ENCODE measurements at places on chromosomes 2 and 18. TPM values are rescaled to one million over a fixed set of nuclear protein-coding genes. Genes with fewer than 3 reads are reported as not detected.
A peak's percentile ranks its signal among the peaks of the same experiment; 100 is the strongest.

- H3K36me3 ChIP-seq, result no peaks in the 10 kb centered on the region
- no peaks in the 10 kb centered on the region for H3K27me3 ChIP-seq
- H3K4me1 ChIP-seq, result no peaks in the 10 kb centered on the region
- DNase-seq, result no peak
These were observed 1033.5 kb upstream of the TMEFF2 start for GRCh38 chr2:193228276-193228675.

- DNase-seq, result no peak
- H3K4me3 ChIP-seq, result no peak overlapping the region
- no peaks in the 10 kb centered on the region for H3K36me3 ChIP-seq
- H3K27ac ChIP-seq, result no peak overlapping the region
- H3K4me1 ChIP-seq, result peaks cover 9% of the 10 kb centered on the region
- H3K27me3 ChIP-seq, result peaks cover 8% of the 10 kb centered on the region
These were observed 5.5 kb upstream of the NRBP1 start for GRCh38 chr2:27422958-27423357.

GRCh38 chr2:221001381-221001801 is 570.7 kb downstream of the EPHA4 start:
- H3K4me1 ChIP-seq, result no peaks in the 10 kb centered on the region
- no peaks in the 10 kb centered on the region for H3K36me3 ChIP-seq
- no peaks in the 10 kb centered on the region for H3K27me3 ChIP-seq
- no peak overlapping the region for H3K4me3 ChIP-seq
- no peak for DNase-seq

Gene GREB1
- total RNA-seq, result 1.4 TPM

Gene TMEM214
- total RNA-seq, result 68.7 TPM

DNA sequence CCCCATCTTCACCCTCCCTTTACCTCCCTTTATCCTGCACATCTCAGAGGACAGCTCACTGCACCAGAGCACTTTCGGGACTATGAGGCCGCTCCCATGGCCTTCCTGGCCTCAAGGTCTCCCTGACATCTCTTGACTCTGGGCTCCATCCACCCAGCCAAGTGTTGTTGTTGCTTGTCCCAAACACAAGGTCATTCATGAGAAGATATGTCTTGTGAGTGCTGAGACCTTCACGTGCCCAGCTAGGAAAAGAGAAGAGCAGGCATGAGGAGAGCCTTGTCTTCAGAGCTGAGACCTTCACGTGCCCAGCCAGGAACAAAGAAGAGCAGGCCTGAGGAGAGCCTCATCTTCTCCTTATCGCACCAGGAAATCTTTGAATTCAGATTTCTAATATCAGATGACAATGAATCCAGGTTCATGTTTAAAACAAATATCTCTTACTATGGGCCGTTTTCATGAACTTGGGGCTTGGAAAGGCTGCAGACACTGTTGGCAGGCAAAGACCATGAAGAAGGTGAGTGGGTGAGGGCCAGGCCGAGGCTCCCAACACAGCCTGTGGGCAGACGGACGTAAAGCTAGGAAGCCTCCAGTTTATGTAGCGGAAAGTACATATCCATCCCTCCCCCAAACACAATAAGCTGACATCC is 256.1 kb downstream of the NDUFA10 start:
- no peak for DNase-seq
- peaks cover 2% of the 10 kb centered on the region for H3K27me3 ChIP-seq
- H3K4me3 ChIP-seq, result no peak overlapping the region

GRCh38 chr2:130901061-130901460 is 64.3 kb downstream of the ARHGEF4 start:
- no peak overlapping the region for H3K4me3 ChIP-seq
- DNase-seq, result no peak
- no peaks in the 10 kb centered on the region for H3K4me1 ChIP-seq
- H3K27ac ChIP-seq, result no peak overlapping the region

Gene TRMT61B
- 17.4 TPM for total RNA-seq

Gene UCN
- total RNA-seq, result 1.1 TPM

Gene ABI2
- total RNA-seq, result 43.9 TPM

Gene LDLRAD4
- total RNA-seq, result 33.9 TPM

GRCh38 chr2:225169396-225169795 is 127.1 kb upstream of the DOCK10 start:
- no peaks in the 10 kb centered on the region for H3K36me3 ChIP-seq
- peaks cover 2% of the 10 kb centered on the region for H3K27me3 ChIP-seq
- no peak overlapping the region for H3K27ac ChIP-seq
- no peak for DNase-seq
- no peak overlapping the region for H3K4me3 ChIP-seq
- no peaks in the 10 kb centered on the region for H3K4me1 ChIP-seq

- H3K27me3 ChIP-seq, result peaks cover 50% of the 10 kb centered on the region
- DNase-seq, result no peak
- no peaks in the 10 kb centered on the region for H3K36me3 ChIP-seq
- no peak overlapping the region for H3K27ac ChIP-seq
- no peak overlapping the region for H3K4me3 ChIP-seq
These were observed 52.5 kb downstream of the KCNF1 start for GRCh38 chr2:10964052-10964790.

DNA sequence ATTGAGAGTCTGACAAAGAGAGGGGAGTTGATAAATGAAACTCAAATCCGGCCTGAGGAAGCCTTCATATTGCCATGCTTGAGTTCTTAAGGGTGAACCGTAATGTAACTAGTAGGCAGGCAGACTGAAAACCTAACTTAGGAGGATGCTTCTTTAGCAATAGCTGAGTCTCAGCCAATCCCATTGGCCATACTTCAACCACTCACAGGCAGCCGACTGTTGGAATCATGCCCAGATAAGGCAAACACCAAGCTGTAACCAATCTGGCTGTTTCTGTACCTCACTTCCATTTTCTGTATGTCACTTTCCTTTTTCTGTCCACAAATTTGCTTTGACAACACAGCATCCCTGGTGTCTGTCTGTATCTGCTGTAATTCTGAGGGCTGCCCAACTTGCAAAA is 39.5 kb downstream of the TPRKB start:
- no peak for DNase-seq
- no peak overlapping the region for H3K27ac ChIP-seq
- no peak overlapping the region for H3K4me3 ChIP-seq
- no peaks in the 10 kb centered on the region for H3K4me1 ChIP-seq
- peaks cover 4% of the 10 kb centered on the region for H3K27me3 ChIP-seq
- no peaks in the 10 kb centered on the region for H3K36me3 ChIP-seq

DNA sequence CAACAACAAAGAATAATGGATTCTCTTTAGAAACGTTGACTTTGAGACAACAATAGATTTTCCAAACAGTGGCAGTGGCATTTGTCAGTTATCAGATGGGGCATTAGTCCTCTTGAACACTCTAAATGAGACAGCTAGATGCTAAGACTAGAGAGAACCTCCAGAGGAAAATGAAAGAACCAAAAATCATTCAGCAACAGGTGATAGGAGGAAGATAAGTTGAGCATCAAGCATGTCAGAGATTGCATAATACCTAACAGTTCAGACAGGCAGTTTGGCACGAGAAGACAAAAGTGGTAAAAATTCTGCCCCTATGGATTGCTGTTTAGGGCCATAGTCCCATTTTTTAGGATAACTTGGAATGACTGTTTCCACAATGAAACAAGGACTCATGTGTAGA is 67.9 kb upstream of the NOL4 start:
- no peaks in the 10 kb centered on the region for H3K36me3 ChIP-seq
- DNase-seq, result no peak
- H3K4me3 ChIP-seq, result no peak overlapping the region
- H3K27ac ChIP-seq, result no peak overlapping the region
- no peaks in the 10 kb centered on the region for H3K27me3 ChIP-seq
- H3K4me1 ChIP-seq, result no peaks in the 10 kb centered on the region

DNA sequence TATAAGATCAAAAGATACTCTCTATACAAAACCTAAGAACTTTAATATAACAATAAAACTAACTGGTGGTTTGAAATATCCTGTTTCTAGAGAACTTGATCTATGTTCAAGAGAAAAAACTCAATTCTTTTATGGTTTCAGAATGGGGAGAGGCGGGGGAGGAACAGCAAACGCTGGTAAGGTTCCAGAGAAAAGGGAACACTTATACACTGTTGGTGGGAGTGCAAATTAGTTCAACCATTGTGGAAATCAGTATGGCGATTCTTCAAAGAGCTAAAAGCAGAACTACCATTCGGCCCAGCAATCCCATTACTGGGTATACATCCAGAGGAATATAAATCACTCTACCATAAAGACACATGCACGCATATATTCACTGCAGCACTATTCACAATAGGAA is 17.2 kb downstream of the FAM98A start:
- no peak overlapping the region for H3K4me3 ChIP-seq
- no peaks in the 10 kb centered on the region for H3K27me3 ChIP-seq

Gene SMYD1
- total RNA-seq, result not detected

GRCh38 chr2:95385570-95385984 is 16.9 kb upstream of the FAHD2A start:
- no peaks in the 10 kb centered on the region for H3K4me1 ChIP-seq
- DNase-seq, result no peak
- no peaks in the 10 kb centered on the region for H3K27me3 ChIP-seq
- H3K27ac ChIP-seq, result no peak overlapping the region
- no peaks in the 10 kb centered on the region for H3K36me3 ChIP-seq

GRCh38 chr18:64403784-64404503 is 255.1 kb upstream of the LINC00305 start:
- no peaks in the 10 kb centered on the region for H3K4me1 ChIP-seq
- H3K4me3 ChIP-seq, result no peak overlapping the region
- no peak for DNase-seq
- no peak overlapping the region for H3K27ac ChIP-seq
- no peaks in the 10 kb centered on the region for H3K36me3 ChIP-seq
- H3K27me3 ChIP-seq, result no peaks in the 10 kb centered on the region

Gene NCKAP5
- not detected for total RNA-seq

DNA sequence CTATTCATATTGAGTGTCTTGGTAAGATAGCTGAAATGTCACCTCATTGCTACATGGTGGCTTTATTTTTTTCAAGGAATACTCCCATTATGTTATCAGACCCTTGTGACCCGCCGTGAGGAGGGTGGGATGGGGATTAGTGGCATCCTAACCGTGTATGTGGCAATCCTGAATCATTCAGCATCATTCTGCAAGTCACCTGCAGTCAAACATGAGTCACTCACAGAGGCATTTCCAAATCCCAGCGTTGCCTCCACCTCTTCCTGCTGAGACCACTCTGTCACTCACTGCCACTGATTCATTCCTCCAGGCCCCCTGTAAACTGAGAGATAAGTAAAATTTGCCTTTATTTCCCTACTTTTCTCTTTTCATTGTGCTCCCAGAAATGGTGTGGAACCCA is 307.4 kb upstream of the KLHL29 start:
- no peak overlapping the region for H3K4me3 ChIP-seq
- DNase-seq, result no peak
- no peaks in the 10 kb centered on the region for H3K4me1 ChIP-seq
- no peaks in the 10 kb centered on the region for H3K27me3 ChIP-seq
- no peak overlapping the region for H3K27ac ChIP-seq

DNA sequence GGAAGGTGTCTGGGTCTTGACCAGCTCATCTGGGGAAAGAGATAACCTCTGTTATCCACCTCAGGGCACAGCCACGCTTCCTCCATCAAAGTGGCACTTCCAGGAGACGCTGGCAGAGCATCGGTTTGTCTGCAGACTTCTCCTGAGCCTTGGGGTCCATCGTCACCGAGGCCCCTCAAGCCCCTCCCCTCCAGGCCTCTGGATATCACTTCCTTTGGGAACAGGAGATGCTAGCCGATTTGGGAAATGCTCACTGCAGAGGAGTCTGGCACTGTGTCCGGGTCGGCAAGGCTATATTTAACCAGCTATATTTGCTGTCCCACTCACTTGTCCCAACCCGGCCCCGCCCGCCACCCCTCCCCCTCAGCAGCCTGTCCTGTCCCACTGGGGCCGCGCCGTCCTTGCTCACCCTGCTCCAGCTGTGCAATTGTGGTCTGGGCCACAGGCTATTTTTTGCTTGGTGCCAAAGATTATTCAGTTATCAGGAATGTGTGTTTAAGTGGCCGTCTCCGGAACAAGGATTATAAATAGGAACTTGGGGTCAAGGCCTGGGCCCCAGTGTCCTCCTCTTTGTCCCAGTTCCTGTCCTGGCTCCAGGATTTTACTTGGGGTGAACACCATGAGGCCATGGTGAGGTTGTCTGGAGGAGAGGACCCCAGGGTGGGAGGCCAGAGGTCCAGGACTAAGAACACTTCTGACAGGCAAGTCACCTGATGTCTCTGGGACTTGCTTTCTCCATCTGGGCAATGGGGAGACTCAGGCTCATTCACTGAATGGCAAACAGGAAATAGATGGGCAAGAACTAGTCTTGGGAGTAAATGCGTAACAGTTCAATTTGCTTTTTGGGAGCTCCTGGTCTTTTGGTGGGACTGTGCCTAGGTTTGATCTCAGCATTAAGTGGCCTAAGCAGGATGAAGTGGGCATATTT is 263.6 kb downstream of the DYSF start:
- no peaks in the 10 kb centered on the region for H3K27me3 ChIP-seq
- H3K36me3 ChIP-seq, result no peaks in the 10 kb centered on the region
- no peak overlapping the region for H3K27ac ChIP-seq
- H3K4me1 ChIP-seq, result no peaks in the 10 kb centered on the region
- DNase-seq, result no peak

Gene STK17B
- total RNA-seq, result 511 TPM

- no peak overlapping the region for H3K27ac ChIP-seq
- peaks cover 23% of the 10 kb centered on the region for H3K27me3 ChIP-seq
- H3K4me1 ChIP-seq, result peaks cover 8% of the 10 kb centered on the region
- no peak overlapping the region for H3K4me3 ChIP-seq
- no peak for DNase-seq
These were observed 130.8 kb upstream of the CDCA7 start for GRCh38 chr2:173223871-173224270.

GRCh38 chr2:39356922-39357639 is 80.0 kb downstream of the MAP4K3 start:
- no peak overlapping the region for H3K27ac ChIP-seq
- H3K4me3 ChIP-seq, result no peak overlapping the region
- H3K36me3 ChIP-seq, result peaks cover 26% of the 10 kb centered on the region
- no peak for DNase-seq
- H3K27me3 ChIP-seq, result no peaks in the 10 kb centered on the region
- H3K4me1 ChIP-seq, result peaks cover 2% of the 10 kb centered on the region

- no peak overlapping the region for H3K27ac ChIP-seq
These were observed 33.8 kb downstream of the MAP4K3 start for GRCh38 chr2:39403311-39403710.

Gene TANC1
- total RNA-seq, result 0.16 TPM

DNA sequence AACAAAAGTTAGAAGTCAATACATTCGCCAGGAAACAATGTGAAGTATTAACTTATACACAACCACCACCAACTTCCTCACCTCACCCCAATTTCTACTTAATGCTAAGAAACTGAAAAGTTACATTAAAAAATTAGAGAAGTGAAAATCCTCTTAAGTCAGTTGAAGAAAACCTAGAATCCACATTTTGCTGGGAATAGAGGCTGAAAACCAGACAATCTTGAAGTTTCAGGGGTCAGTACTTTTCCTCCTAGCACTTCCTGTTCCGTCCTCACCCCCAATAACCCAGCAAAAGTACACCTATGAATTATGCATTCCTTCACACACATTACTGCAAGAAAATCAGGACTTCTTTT is 6.3 kb downstream of the YES1 start:
- H3K36me3 ChIP-seq, result peaks cover 12% of the 10 kb centered on the region
- H3K4me3 ChIP-seq, result peak overlapping the region; percentile 69
- no peaks in the 10 kb centered on the region for H3K27me3 ChIP-seq

Gene NT5C1B
- not detected for total RNA-seq

GRCh38 chr2:18740474-18740881 is 151.1 kb upstream of the NT5C1B start:
- H3K4me1 ChIP-seq, result no peaks in the 10 kb centered on the region
- no peak for DNase-seq
- H3K27me3 ChIP-seq, result no peaks in the 10 kb centered on the region
- no peak overlapping the region for H3K4me3 ChIP-seq
- H3K27ac ChIP-seq, result no peak overlapping the region

- H3K4me3 ChIP-seq, result no peak overlapping the region
- peaks cover 29% of the 10 kb centered on the region for H3K4me1 ChIP-seq
- H3K27ac ChIP-seq, result peak overlapping the region; percentile 61
- no peaks in the 10 kb centered on the region for H3K27me3 ChIP-seq
These were observed 108.4 kb upstream of the BZW1 start for GRCh38 chr2:200703127-200703925.

Data from activated CD8-positive, alpha-beta memory T cell treated with anti-CD3 and anti-CD28 coated beads, Interleukin-2, amount 10 ng/mL, durations not matched to agents 7 days and 5 days (primary cell).